ENCODE measurements at places on chromosomes 4 and X.

- DNase-seq = no peak
These were observed 82.1 kb downstream of the NAT8L start for GRCh38 chr4:2141022-2141761.

GRCh38 chr4:67685532-67685859 lies 15.5 kb downstream of the UBA6 start:
- DNase-seq = no peak

DNA sequence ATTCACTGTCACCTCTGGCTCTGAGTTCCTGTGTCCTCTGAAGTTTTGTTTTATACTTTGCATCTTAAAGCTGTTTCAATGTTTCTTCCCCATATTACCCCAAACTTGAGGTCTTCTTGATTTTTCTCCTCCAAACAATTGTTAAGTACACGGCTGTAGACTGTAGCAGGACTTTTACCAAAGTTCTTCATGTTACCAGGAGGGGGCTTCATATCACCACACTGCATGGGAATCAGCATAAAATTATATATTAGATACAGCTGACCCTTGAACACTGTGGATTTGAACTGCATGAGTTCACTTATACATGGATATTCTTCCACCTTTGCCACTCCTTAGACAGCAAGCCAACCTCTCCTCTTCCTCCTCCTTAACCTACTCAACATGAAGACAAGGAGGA lies 56.6 kb downstream of the SPATA18 start:
- no peak for DNase-seq

DNA sequence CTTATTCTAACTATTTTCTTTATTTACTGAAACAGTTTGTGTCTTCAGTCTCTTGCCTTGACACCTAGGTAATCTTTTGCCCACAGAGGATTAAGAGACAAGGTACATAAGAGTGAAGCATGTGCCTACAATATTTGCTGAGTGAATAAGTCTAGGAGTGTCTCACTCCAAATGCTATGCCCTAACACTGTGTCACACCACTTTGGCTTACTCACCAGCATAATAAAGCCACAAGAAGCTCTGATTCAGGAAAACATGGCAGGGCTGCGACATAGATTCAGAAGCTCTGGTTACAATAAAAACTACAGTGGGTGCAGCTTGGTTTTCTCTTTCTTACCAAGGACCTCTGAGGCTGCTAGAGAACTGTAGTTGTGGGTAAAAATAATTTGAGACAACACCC lies 127.1 kb downstream of the RBM46 start:
- no peak for DNase-seq

DNA sequence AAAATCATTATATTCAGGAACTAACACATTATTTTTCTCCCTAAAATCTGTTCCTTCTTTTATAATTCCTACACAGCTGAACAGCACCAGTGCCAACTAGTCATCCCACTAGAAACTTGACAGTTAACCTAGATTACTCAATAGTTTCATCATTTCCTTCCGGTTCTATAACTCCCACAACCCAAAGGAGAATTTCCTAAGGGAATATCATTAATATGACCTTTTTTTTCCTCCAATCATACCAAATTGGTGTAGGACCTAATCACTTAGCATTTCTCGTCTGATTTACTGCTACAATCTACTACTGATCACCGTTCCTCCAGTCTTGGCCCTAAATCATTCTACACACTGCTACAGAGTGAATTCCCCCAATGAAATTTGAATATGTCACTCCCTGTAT lies 45.9 kb downstream of the WDFY3 start:
- DNase-seq = no peak

GRCh38 chr4:157204634-157205244 lies 15.8 kb upstream of the GRIA2 start:
- DNase-seq = no peak

- DNase-seq = no peak
These were observed 11.3 kb upstream of the RAB40A start for GRCh38 chrX:103530545-103530944.

DNA sequence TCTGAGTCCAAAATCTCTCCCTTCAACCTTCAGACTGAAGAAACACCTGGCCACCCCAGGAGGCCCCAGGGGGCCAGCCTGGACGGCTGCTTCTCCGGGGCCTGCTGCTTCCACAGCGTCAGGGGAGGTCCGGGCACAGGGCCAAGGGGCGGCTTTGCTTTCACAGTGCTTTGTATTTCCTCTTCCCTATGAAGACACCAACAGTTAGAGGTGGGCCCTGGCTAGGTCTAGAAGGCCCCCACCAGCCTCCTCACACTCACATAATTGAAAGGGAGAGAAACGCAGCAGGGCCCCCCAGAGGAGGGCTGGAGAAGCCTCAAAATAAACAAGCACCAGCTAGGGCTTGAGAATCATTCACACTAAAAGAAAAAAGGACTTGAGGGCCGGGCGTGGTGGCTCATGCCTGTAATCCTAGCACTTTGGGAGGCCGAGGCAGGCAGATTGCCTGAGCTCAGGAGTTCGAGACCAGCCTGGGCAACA lies 17.8 kb downstream of the SCD5 start:
- no peak for DNase-seq

GRCh38 chr4:20386906-20387305 lies 135.2 kb downstream of the SLIT2 start:
- DNase-seq = no peak

DNA sequence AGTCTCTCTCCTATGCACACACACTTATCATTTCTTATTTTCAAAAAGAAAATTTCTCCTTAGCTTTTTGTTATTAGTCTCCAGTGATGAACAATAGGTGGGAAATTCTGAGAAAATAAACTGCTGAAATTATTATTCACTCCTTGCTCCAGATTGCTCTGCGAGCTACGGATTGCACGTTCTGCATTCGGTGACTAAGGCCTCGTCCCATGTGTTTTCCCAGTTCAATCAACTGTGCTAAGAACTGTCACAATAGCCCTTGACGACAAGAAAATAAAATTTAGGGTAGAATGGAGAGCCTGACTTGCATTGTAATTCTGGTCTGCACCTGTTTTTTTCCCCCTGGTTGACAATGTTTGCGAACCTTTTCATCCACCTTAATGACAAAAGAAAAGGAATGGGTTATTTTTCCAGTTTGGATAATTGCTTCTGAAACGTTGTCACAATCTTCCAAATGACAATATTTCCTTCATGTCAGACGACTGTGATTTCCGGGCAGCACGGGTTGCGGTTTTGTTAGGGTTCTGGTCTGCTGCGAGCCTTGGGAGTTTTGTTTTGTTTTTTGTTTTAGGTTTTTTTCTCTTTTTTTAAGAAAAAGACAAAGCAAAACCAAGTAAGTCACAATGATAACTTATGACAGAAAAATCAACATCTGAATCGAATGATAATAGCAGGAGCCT lies 124.5 kb upstream of the NOCT start:
- no peak for DNase-seq

GRCh38 chrX:40016749-40017148 lies 81.0 kb downstream of the BCOR start:
- no peak for DNase-seq

DNA sequence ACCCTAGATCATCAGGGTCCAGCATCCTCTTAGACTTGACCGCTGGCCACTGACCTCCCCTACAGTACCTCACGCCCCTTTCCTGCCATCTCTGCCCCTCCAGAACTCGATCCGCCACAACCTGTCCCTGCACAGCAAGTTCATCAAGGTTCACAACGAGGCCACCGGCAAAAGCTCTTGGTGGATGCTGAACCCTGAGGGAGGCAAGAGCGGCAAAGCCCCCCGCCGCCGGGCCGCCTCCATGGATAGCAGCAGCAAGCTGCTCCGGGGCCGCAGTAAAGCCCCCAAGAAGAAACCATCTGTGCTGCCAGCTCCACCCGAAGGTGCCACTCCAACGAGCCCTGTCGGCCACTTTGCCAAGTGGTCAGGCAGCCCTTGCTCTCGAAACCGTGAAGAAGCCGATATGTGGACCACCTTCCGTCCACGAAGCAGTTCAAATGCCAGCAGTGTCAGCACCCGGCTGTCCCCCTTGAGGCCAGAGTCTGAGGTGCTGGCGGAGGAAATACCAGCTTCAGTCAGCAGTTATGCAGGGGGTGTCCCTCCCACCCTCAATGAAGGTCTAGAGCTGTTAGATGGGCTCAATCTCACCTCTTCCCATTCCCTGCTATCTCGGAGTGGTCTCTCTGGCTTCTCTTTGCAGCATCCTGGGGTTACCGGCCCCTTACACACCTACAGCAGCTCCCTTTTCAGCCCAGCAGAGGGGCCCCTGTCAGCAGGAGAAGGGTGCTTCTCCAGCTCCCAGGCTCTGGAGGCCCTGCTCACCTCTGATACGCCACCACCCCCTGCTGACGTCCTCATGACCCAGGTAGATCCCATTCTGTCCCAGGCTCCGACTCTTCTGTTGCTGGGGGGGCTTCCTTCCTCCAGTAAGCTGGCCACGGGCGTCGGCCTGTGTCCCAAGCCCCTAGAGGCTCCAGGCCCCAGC lies 5.2 kb downstream of the FOXO4 start:
- no peak for DNase-seq

DNA sequence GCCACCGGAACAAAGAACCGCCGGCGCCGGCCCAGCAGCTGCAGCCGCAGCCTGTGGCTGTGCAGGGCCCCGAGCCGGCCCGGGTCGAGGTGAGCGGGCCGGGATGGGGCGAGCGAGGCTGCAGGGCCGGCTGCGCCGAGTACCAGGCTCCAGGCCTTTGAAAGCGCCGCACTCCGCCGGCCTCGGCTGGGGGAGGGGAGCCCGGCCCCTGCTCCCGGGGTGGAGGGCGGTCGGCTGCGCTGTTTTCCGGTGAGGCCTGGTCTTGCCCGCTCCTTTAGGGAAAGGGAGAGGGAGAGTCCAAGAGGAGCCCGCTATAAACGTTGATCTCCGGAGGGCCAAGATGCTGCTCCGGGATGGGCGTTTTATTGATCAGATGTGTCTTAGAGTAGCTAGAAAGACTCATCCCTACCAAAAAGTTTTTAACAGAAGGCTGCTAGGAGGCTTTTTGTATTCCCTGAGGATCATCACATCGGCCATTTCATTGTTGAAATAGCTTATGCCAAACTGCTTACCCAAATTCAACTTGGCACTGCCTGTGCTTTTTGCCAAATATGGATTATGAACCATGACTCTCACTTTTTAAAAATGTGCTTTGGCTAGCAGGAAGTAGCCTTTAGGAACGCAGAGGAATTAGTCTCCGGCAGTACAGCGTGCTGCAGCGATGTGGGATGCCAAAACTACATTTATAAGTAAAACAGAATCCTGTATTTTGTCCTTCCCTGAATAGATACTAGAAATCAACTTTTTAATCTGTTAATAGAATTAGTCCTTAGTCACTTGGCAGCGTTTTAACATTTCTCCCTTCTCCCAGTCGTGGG lies 760 bp downstream of the TMEM165 start:
- peak; percentile 12 for DNase-seq

- no peak for DNase-seq
These were observed 79.8 kb downstream of the SPANXN3 start for GRCh38 chrX:143437439-143437838.

DNA sequence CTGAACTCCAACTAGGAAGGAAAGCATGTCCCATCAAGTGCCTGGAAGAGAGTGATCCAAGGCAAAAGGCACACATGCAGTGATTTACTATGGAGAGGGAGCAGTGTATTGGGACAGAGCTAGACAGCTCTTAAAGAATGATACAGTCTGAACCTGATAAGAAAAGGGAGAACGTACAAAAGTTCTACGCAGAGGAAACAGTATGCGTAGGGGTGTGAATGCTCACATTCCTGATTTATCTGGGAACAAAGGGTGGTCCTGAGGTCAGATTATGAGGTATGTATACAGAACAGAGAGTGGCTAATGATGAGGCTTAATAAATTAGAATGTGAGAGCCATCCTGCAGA lies 12.0 kb downstream of the HS3ST1 start:
- no peak for DNase-seq

DNA sequence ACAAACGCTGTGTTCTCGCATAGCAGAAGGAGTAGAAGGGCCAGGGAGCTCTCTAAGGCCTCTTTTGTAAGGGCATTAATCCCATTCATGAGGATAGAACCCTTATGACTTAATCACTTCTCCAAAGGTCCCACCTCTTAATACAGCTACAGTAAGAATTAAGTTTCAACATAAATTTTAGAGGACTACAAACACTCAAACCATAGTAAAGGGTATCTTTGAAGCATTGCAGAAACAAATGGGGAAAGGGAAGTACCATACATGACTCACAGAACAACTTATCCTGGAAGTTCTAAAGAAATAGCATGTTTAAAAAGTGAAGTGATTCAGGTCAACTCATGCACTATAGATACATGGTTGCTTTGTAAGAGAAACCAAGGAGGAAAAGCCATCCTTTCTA lies 680.8 kb downstream of the RPA4 start:
- DNase-seq = no peak

DNA sequence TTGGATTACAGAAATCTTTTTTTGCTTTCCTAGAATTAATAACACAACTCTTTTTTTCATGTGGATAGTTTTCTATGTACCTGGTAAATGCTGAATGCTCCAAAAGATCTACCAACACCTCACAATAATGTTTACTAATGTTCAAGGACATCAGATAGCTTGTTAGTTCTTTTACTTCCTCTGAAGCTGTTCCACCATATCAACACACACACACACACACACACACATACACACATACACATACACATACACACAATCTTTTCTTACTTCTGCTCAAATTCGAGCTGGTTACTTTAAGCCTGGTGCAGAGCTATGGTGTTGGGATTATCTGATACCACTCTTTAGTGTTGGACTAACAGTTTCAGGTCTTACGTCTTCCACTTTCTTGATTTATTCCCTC lies 28.3 kb upstream of the TMPRSS11D start:
- no peak for DNase-seq

GRCh38 chr4:85126991-85127591 lies 160.6 kb upstream of the WDFY3 start:
- no peak for DNase-seq

- no peak for DNase-seq
These were observed 520.2 kb downstream of the SPRY1 start for GRCh38 chr4:123916821-123917220.

DNA sequence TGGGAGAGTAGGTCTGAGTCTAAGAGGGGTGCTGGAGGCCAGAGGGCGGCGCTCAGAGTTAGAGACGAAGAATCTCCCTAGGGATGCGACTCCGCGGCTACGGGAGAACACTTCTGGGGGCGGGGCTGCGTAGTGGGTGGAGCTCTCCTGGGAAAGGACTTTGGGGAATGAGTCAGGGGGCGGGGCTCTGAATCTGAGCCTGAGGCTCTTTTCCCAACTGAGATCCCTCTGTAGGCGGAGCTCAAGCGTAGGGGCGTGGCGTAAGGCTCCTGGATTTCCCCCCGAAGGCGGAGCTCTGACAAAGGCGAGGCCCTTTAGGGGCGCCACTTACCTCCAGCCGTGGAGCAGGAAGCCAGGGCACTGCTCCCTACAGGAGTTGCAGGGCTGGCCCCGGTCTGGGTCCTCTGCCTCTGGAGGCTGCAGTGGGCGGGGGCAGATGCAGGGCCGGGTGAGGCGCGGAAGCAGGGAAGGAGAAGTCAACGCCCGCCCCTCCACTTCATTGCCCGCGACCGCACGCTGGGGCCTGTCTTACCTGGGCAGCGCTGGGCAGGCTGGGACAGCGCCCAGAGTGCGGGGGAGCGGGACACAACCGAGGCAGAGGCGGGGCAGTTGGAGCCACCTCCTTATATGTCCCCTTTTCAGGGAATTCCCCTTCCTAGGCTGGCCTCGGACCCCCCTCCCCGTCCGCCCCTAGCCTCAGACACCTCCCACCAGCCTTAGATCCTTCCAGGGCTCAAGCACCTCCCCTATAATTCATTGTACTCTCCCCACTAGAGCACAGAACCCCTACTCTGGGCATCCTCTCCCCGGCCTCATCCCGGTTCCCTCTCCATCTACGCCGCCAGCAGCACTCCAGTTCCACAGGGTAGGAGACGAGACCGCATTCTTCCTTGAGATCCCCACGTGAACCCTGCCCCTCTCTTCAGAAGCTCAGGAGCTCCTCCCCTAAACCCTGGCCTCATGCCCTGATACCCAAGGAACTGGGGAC lies 1.6 kb downstream of the PRICKLE3 start:
- no peak for DNase-seq

Data from stimulated activated CD8-positive, alpha-beta memory T cell treated with anti-CD3 and anti-CD28 coated beads, Interleukin-2, amount 100 ng/mL, for 1 hour (primary cell).